ENCODE measurements at places on chromosomes 13 and 19.

DNA sequence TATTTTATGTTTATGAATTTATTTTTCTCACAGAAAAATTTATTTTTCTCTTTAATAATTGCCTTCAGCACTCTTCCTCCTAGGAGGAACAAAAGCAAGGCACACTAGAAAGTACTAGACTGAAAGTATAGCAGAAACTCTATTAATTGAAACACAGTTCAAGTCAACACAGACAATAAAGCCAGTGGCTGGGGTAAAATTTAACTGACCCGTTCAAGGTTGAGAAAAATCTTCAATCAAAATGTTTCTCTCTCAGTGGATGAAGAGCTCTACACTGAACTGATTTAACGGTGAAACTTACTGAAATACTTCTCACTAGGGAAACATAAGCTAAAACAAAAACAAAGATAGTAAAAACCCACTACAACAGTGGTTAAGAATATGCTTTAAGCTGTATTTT is 230.1 kb upstream of the MIR17HG start:
- no peak for DNase-seq

GRCh38 chr13:92807353-92807752 is 419.3 kb upstream of the GPC6 start:
- no peak for DNase-seq

- no peak for DNase-seq
Observed at GRCh38 chr19:41932259-41932719, 4.0 kb upstream of the ERFL start.

DNA sequence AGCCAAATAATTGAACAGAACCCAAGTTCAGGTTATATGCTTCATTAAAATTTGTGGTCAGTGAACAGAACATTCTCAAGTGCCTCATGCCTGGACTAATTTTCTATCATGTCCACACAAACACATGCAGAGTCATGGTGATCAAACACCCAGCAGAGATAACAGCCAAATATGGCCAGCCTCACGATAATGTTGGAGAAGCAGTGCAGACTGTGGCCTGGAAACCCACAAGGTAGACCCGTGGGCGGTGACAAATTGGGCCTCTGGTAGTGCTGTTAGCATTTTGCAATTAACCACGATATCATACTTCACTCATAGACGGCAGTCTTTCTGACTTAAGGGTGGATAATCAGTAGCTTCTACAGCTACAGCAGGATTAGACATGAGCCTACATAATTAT is 35.0 kb upstream of the VWA8 start:
- no peak for DNase-seq

GRCh38 chr19:5041168-5041912 is 72.4 kb downstream of the KDM4B start:
- DNase-seq: no peak

GRCh38 chr19:46056536-46056935 is 15.7 kb upstream of the IGFL4 start:
- no peak for DNase-seq
